Effector CD8-positive, alpha-beta T cell (primary cell): ENCODE measurements at places on chromosomes 4 and X.

DNA sequence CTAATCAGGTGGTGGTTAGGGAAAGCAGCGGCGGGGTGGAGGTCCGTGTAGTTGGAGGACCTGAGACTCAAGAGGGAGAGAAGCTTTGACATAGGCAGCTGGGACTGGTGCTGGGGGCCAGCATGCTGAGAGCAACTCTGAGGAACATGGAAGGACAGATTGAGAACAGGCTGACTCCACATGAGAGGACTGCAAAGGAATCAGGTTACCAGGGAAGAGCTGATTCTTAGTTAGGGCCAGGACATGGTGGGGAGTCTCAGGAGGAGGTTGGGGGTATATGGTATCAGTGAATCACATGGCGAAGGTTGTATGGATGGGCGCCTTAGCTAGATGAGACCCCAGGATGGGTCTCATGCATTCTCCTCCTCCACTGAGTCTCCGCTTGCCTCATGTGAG lies 264.0 kb upstream of the BOD1L1 start:
- no peak for DNase-seq

DNA sequence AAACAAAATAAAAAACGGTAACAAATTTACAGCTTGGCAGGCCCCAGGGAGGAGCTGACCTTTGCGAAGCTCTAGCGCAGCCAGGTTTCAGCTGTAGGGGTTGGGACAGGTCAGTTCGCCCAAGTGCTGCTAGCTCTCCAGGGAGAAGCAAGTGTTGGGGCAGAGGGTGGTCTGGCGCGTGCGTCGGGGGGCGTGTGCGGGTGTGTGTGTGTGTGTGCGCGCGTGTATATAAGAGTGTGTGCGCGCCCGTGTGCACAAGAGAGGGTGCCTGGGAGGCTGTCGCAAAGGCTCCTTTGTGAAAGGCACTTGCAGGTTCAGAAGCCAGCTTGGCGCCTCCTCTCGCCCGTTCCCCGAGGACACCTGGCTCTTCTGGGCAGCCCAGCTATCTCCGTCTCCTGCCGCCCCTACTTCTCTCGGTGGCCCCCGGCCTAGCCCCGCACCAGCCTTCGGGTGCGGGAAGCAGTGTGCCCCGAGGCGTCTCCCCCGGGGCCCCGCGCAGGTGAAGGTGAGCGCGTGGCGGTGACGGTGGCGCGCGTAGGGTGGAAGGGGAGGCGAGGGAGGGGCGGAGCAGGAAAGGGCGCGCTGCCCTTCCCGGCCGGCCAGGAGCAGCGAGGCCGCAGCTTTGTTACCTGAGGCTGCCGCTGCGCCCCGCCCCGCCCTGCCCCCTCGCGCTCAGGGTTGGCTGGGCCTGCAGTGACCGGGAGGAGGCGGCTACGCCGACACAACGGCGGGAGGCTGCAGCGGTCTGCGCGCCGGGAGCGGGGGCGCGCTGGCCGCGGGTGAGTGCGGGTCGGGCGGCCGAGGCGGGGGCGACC lies at the start of gene FHDC1:
FHDC1 (plus strand) TSS at position 693 of the 815 bp plus-strand sequence. CDS start 6,735 bp downstream, outside the sequence.
- no peak for DNase-seq

- DNase-seq = no peak
Measured at GRCh38 chr4:120839334-120839973, 83.1 kb downstream of the PRDM5 start.

DNA sequence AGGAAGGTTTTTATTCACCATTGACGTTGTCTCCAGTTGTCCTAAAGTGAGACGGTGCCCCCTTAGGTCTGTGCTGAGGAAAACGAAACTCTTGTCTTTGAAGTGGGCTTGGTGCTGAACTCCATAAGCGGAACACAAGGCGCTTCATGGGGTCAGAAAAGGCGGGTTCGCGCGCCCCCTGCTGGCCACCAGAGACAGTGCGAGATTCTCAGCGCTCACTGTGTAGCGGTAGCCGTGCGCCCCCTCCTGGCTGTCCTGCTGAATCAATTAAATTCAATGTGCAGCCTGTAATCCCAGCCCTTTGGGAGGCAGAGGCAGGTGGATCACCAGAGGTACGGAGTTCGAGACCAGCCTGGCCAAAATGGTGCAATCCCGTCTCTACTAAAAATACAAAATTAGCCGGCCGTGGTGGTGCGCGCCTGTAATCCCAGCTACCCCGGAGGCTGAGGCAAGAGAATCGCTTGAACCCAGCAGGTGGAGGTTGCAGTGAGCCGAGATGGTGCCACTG lies 64.1 kb downstream of the RLIM start:
- DNase-seq = peak; percentile 72

DNA sequence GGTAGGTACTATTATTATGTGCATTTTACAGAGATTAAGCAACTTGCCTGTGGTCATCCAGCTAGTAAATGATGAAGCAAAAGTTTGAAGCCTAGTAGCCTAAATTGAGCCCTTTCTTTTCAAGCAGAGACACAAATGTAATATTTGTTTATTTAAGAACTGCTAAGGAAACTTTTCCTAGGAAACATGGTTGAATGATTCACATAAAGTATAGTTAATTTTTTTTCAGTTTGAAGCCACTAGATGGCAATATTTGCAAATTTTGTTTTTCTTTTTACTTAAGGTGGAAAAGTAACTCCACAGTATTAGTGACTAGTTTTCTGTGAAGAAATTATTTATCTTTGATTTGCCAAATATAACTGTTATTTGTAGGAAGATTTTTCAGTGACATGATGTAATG lies 52.8 kb upstream of the ANKRD17 start:
- DNase-seq = no peak

DNA sequence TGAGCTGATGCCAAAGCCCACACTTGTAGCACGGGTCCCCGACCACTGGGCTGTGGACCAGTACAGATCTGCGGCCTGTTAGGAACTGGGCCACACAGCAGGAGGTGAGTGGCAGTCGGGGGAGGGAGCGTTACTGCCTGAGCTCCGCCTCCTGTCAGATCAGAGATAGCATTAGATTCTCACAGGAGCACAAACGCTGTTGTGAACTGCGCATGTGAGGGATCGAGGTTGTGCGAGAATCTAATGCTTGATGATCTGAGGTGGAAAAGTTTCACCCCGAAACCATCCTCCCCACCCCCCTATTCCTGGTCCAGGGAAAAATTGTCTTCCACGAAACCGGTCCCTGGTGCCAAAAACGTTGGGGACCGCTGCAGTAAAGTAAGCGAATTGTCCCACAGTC lies 292.0 kb downstream of the DCTD start:
- no peak for DNase-seq

DNA sequence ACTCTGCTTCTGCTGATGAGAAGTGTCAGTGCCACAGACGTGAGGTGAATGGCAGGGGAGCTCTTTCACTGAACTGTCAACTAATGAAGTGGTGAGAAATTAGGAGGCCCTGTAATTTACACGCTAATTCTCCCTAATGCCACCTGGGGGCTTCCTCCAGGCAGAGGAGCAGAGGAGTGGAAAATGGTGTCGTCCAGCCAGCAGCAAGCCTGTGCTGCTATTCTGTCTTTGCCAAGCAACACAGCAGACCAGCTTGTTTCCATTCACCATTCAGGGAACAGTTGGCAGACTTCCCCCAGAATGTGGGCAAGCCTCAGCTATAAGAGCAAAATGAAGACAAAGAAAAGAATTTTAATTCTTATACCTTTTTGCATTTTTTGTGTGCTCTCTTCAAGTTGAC lies 245.2 kb upstream of the TET2 start:
- DNase-seq = no peak

GRCh38 chr4:76233083-76233482 lies 18.4 kb upstream of the FAM47E start:
- no peak for DNase-seq

- no peak for DNase-seq
Measured at GRCh38 chrX:71650333-71650969, 16.9 kb upstream of the LOC101059915 start.

DNA sequence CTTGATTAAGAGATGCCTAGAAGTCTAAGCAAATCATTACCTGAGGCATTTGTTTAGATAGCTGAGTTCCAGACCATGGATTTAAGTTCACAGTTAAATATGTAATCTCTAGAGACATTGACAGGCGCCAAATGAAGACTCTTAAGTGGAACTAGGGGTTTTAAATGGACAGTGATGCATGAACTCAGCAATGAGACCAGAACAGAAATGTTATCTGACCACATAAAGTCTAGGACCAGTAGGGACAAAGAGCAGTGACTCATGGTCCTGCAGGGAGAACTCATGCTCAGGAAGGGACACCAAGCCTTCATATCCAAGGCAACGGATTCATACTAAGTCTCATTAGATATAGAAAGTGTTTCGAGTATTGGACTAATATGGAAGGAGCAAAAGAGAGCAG lies 152.3 kb downstream of the PPARGC1A start:
- no peak for DNase-seq

GRCh38 chr4:109462802-109463201 lies 29.2 kb downstream of the SEC24B start:
- DNase-seq = no peak

DNA sequence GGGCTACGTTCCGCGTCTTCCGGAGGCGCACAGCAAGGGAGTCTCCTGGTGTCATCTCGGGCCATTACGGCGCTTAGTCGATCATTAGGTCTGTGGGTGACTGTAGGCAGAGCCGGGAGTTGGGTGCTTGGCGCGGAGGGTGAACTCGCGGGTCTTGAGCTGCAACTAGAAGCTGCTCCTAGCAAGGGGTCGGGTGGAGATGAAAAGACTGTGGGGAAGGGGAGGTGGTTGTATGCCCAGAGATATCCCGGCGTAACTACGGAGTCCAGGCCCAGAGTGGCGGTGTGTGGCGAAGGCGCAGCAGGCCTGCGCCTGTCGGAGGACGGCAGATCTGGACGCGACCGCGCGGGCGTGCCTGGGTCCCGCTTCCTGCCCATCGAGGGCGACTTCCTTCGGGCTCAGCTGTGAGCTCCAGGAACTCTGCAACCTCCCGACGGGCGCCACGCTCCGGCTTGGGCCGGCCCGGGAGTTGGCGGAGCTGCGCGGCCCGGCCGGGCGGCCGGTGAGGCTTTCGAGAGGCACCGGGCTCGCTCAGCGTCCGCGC lies 2.7 kb upstream of the NKX3-2 start:
- DNase-seq = no peak

DNA sequence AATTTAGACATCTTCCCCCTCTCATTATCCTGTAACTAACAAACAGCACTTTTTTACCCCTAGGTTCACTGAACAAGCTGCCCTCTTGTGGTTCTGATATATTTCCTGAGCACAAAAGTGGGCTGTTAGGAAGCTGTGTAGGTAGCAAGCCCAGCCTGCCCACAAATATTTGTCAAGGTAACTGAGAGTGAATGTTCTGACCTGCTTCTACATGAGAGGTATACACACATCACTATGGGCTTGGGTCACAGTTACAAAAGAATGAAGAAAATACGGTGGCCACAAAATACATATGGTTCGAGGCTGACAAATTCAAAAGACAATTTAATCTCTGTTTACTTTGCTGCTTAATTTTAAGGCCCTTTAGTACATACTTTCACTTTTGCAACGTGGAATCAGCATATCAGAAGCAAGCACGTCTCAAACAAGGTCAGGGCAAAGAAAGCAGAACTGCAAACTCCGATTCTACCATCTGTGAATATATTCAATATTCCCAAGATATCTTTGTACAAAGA lies 78.7 kb downstream of the RBM47 start:
- peak; percentile 0 for DNase-seq

DNA sequence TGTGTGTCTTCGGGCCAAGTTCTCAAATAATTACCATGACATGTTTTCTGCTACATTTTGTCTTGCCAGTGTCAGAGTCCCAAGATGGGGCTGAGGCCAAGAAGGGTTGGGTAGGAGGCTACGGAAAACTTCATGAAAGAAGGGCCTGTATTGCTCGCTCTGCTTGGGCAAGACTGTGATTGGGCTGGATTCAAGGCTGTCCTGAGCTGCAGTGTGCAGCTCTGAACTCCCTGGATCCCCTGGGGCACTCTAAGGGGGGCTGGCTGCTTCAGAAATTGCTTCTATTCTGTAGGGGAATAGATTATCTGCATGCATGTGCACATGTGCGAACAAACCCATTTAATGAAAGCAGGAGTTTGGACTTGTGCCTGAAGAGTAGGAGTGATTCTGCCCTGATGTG lies 13.6 kb downstream of the TSPAN6 start:
- no peak for DNase-seq

GRCh38 chr4:104596189-104596588 lies 101.5 kb upstream of the CXXC4 start:
- DNase-seq = no peak

DNA sequence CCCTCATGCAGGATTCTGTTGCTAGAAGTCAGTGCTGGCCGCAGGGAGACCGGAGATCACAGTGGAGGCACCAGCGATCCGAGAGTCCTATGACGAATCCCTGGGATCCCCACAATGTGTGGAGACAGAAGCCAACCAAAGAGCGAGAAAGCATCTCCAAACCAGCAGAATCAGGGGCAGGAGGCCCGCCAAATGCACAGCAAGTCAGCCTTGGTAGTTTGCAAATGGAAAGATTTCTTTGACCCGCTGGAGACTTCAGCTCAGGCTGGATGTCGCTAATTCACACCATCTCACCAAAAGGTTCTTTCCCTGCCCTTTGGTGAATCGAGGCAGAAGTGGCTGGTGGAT lies 505 bp upstream of the PKD2 start:
- no peak for DNase-seq

DNA sequence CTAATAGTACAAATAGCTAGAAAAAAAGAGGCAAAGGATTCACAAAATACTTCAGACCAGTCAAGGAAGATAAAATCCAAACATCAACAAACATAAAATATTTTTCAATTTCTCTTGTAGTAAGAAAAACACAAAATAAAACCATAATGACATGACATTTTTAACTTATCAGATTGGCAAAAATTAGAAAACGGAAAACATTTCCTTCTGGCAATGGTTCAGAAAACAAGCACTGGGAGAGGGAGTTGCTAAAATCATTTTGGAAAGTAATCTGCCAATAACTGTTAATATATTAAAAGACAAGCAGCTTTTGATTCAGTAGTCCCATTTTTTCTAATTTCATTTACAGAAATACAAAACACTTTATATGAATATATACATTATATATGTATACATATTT lies 26.1 kb downstream of the TKTL2 start:
- DNase-seq = no peak

GRCh38 chr4:14449308-14449707 lies 553.0 kb upstream of the CPEB2 start:
- DNase-seq = no peak

- no peak for DNase-seq
Measured at GRCh38 chrX:70172221-70172620, 5.1 kb upstream of the DGAT2L6 start.

DNA sequence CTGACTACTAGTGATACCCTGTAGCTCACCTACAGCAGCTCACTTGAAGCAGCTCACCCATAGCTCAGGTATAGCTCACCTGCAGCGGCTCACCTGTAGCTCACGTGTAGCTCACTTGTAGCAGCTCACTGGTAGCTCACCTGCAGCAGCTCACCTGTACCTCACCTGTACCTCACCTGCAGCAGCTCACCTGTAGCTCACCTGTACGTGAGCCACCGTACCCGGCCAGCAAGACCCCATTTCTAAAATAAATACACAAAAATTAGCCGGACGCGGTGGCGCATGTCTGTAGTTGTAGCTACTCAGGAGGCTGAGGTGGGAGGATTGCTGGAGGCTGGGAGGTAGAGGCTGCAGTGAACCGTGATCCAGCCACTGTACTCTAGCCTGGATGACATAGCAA lies 30.6 kb downstream of the SHOX start:
- no peak for DNase-seq

GRCh38 chrX:48472225-48472624 lies 2.2 kb upstream of the SLC38A5 start:
- no peak for DNase-seq

- no peak for DNase-seq
Measured at GRCh38 chr4:8844976-8845690, 26.5 kb downstream of the HMX1 start.
